D721Med (cell line): ENCODE measurements at places on chromosomes 2 and 18.

- no peak for DNase-seq
These were observed 10.5 kb upstream of the SAG start for GRCh38 chr2:233297076-233297475.

GRCh38 chr2:207996848-207997247, 28.5 kb downstream of the PLEKHM3 start:
- no peak for DNase-seq

- DNase-seq = no peak
These were observed 624.0 kb upstream of the LRRTM4 start for GRCh38 chr2:78145997-78146722.

GRCh38 chr2:181520253-181520652, 63.1 kb downstream of the ITGA4 start:
- DNase-seq = no peak

DNA sequence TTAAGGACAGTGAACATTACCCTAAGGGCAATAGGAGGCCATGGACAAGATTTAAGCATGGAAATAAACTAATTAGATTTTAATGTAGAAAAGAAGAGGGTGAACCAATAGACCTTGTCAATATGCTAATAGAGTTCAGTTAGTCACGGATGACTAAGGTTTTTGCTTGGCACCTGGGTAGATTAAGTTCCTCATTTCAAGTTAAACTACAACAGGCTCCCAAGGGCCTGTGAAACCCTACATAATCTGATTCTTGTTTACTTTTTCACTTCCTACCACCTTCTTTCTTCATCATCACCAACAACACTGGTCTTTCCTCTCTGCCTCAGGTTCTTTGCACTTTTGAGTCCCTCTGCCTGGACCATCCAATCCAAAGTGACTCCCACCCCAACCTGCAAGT, 14.8 kb downstream of the SP110 start:
- DNase-seq = no peak

- no peak for DNase-seq
These were observed 62.1 kb upstream of the NPAS2 start for GRCh38 chr2:100757621-100758394.

DNA sequence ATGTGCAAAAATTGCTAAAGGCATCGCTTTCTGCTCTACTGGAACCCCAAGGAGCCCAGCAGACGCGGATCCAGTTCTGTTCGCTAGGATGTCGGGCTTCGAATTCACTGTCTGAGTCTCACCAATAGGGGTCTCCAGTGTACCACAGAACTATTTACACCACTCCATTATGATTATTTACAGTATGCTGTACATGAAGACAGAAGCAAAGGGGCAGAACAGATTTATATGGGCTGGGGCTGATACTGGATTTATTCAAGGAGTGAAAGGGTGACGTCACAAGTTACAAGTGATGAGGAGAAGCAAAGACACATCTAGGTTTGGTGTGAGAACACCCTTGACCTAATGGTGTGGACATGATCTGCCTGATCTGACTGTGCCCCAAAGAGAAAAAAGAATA, 185.3 kb upstream of the ATP5MC3 start:
- DNase-seq = no peak

DNA sequence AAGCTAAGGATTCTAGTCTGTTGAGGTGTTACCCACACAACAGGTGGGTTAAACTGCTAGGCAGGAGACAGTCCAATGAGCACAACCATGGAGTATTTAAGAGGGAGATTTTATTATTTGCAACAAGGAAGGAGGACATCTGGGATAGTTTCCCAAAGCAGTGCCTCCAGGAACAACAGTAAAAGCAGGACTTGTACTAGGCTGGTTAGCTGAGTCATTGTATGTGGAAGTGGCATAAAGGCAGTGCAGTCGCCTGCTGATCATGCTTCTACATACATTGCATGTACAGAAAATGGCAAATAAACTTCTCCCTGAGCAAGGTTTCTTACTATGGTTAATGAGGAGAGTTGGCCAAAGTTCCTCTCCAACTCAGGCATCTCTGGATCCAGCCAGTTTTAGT, 46.1 kb upstream of the CYTIP start:
- DNase-seq = no peak

DNA sequence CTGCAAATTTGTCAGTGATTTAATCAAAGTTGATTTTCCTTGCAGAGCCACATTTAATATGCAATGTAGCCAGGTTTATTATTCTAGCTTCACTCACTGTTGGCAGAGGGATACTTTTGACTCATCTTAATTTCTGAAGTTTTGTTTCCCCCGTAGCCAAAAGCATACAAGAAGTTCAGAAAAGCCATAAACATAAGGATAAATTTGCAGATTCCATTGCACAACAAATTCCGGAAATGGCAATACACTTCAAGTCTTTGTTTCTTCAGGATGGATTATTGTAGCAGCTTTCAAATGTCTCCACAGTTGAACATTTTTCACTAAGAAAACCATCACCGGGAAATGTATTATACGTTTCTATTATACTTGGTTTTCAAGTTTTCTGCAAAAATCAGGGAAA, 88.0 kb upstream of the ZCCHC2 start:
- DNase-seq = no peak

- no peak for DNase-seq
These were observed 138.9 kb upstream of the APCDD1 start for GRCh38 chr18:10315522-10315921.
